ENCODE measurements at places on chromosomes 7 and 10.

DNA sequence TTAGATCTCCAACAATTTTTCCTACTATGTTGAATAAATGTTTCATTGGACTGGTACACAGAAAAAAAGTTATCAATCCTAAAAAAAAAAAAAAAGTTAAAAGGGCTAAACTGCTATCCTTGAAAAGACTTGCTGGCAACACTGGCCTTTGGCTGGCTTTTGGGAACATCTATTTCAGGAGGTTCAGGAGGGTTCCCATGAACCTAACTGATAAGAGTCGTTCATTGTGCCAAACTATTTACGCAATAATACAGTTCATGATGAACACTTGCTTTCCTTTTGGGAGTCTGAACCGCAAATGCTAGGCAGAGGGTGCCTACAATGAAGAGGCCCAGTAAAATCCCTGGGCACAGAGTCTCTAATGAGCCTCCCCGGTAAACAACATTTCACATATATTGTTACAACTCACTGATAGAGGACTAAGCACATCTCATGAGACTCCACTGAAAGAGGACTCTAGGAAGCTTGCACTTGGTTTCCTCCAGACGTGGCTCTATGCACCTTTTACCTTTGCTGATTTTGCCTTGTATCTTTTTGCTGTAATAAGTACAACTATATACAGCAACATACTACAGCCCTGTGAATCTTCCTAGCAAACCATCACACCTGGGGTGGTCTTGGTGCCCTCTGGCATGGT, 45.0 kb downstream of the ZFAND4 start:
- ATAC-seq = no peak

DNA sequence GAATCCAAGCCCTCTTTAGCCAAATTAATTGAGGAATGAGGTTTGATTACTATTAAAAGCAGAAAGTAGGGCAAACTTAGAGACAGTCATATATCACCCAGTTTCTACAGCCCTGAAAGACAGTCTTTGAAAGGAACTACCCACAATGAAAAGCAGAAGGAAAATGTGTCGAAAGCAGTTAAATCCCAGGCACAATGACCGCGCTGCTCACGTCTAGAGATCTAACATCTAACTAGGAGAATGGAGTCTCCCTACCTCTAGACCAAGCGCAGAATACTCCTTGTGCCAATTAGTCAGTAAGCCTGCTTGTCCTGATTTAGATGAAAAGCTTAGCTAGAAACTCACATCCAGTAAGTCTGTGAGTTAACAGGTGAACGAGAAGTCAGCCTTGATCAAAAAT, 350.0 kb downstream of the FGFR2 start:
- no peak for ATAC-seq

DNA sequence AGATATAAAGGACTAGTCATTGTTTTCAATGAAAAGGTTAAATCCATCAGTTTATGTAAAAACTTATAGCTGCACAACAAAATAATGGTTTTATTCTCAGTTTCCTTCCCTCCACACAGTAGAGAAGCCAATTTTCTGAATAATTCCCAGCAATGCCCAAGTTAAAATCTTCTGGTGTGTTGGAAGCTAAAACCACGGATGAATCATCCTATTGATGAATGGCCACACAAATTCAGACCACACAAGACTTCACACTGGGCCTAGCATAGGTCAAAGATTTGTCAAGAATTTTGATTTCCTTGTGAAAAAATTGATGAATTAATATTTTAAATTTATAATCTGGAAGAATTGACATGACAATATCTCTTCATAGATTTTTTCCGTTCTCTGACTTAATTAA, 617.6 kb downstream of the INHBA start:
- ATAC-seq = no peak

DNA sequence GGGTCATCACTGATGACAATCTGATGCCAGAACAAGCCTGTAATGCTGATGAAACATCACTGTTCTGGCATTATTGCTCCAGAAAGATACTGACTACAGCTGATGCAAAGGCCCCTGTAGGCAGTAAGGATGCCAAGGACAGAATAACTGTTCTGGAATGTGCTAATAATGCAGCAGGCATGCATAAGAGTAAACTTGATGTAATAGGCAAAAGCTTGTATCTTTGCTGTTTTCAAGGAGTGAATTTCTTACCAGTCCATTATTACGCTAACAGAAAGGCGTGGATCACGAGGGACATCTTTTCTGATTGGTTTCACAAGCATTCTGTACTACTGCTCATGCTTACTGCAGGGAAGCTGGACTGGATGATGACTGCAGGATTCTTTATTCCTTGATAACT, 18.7 kb downstream of the LCOR start:
- ATAC-seq = no peak

DNA sequence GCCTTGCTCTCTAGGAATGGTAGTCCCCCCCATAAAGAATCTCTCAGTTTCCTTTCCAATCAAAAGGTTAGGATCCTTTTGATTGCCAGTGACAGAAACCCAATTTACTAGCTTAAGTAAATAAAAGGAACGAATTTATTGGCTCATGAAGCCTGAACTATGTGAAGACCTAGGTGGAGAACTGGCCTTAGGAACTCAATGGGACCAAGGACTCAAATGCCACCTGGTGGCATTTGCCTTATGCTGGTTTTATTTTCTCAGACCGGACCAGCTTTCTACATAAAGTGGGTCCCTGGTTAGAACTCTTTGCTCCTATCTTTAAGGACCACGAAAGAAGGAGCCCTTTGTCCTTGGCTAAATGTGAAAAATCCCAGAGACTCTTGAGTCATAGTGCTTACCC, 25.4 kb downstream of the CFTR start:
- no peak for ATAC-seq

DNA sequence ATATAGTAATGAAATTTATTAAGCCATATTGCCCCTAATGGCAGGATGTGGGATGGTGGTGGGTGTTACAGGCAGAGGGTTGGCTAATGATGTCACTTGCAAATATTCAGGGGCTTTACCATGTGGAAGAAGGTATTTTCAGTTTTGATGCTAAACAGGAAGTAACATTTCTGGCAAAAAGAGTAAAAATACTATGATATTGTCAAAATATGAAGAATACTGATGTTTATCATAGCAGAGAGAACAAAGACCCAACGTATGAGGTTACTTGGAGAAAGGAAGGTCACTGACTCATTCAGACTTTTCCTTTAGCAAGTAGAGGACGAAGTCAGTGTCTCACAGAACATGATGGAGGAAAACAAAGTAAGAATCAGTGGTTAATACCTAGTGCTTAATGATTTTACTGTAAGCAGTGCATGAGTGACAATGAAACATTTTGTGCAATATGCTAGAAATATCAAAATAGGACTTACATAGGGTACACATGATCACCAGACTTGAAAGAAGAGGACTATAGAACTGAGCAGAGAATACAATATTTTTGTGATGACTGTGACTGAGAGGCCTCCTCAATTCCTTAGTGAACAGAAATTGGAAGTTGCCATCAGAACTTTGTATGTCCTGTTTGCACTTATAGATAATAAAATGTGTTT, 89.7 kb upstream of the STEAP4 start:
- ATAC-seq = no peak

GRCh38 chr10:114427124-114427852, 23.0 kb upstream of the AFAP1L2 start:
- ATAC-seq = peak; percentile 88

GRCh38 chr10:70784471-70784870, 706 bp downstream of the TBATA start:
- no peak for ATAC-seq

DNA sequence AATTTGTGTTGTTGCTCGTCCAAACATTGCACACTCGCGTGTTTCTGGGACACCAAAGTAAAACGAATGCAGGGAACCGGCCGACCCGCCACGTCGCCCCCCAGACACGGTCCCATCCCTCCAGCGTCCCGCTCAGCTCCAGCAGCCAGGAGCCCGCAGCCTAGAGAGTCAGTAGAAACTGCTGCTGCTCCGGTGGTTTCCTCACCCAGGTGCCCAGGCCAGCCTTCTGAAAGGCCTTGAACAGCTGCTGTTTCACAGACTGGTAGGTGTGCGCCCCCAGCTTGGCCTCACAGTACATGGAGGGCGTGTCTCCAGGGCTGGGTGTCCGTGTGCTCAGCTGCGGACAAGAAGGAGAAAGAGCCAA, 126.8 kb downstream of the WDR37 start:
- ATAC-seq = no peak

DNA sequence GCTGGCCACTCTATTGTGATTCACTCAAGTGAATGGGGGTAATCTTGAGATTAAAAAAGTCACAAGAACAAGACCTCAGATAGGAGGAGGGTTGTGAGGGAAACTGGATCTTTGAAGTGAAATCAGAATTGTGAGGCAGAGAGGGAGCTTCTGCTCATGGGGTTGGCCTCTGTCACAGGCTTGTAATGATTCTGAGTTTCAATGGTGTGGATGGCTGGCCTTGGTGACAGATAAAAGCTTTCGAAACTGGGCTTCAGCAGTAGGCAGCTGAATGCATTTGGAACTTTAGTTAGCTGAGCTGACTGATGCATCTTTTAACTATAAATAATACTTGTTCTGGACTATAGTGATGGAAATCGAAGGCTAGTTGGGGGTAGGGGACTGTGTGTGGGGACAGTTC, 12.2 kb downstream of the TAS2R60 start:
- ATAC-seq = no peak

- ATAC-seq = no peak
These were observed 27.3 kb upstream of the MACC1 start for GRCh38 chr7:20244334-20245120.

DNA sequence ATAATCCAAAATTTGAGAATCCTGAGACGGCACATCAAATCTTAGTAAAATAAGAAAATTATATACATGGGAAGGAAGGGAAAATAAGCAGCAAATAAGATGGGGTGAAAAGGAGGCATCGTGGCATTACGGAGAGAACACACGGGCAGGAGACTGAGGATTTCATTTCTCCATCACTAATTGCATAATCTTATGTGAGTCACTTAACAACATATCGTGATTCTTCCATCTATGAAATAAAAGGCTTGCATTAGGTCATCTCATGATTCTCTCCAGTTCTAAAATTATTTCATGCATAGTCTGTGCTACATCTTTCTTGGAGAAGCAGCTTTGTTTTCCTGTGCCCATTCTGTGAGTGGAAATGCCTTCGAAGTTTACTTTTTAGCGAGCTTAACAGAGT, 288.7 kb downstream of the LRMDA start:
- ATAC-seq = peak; percentile 50

GRCh38 chr10:59891936-59892335, 14.4 kb downstream of the CCDC6 start:
- ATAC-seq = no peak

DNA sequence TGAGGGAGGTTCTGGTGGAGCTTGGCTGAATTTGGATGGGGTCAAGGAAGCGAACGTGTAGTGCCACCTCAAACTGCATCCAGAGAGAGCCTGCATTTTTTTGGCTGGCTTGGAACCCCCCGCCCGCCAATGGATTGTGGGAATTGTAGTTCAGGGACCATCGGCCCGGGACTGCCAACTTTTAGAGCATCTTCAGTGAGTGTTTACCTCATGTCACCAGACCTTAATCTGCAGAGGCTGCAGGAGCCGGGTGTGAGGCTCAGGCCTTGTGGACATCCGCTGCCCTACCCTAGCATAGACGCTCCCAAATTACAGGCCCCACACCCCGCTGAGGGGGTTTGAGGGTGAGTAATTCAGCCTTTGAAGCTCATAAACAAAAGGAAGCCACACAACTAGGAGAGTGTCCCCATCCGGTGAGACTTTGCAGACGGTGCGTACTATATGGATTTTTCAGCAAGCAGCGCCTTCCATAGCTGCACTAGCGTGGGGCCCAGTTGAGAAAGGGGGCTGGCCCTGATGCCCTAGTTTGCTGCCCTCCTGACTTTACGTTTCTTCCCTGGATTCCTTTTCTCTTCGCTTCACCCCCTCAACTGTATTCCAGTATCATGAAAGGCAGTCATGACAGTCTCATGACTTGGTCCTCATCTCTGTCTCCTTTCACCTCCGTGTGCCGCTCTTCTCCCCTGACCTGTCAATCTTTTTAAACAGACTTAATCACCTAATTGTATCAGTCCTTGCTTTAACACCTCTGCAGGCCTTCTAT, 717 bp downstream of the CNPY4 start:
- ATAC-seq = peak; percentile 28

GRCh38 chr10:24256619-24257107, 47.7 kb downstream of the KIAA1217 start:
- ATAC-seq = no peak

- no peak for ATAC-seq
These were observed 25.5 kb upstream of the MPP7 start for GRCh38 chr10:28328346-28328745.

DNA sequence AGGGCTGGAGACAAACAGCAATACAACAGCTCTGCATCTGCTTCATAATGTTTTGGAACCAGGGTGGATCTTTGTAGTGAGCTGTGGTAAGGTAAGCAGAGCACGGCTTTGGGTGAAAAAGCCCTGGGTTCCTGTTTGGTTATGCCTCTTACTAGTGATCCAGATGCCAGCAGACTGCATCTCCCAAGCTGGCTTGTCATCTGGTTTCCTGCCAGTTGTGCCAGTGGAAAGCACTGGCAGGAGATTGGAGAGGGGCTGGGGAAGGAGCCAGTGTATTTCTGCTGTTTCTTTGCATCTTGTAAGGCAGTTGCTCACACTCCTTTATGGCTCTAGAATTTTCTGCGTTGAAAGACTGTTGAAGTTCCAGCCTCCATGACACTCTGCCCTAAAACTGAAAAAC, 137.6 kb downstream of the TSPAN12 start:
- ATAC-seq = no peak

DNA sequence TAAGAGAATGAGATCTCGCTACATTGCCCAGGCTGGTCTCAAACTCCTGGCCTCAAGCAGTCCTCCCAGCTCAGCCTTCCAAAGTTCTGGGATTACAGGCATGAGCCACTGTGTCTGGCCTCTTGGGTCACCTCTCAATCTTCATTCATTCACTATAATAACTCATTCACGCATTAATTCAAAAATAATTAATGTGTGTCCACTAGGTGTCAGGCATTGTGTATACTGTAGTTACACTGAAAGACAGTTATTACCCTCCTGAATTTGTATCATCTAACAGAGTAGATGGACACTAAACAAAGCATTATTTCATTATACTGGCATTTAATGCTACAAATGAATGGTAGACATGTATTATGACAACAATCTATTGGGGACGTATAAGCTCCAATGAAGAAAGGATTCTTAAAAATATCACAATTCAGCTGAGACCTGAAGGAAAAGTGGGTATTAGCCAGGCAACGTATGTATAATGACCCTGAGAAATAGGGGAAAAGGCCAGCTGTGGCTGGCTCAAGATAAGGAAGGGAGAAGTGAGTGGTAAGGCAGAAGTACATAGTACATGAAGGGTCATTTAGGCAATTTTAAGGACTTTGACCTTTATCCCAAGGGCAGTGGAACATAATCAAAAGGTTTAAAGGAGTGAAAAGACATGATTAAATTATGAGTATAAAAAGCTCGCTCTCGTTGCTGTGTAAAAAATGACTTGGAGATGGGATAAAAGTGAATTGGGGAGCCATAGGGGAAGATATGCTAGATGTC, 150.7 kb downstream of the BTAF1 start:
- ATAC-seq = peak; percentile 33

DNA sequence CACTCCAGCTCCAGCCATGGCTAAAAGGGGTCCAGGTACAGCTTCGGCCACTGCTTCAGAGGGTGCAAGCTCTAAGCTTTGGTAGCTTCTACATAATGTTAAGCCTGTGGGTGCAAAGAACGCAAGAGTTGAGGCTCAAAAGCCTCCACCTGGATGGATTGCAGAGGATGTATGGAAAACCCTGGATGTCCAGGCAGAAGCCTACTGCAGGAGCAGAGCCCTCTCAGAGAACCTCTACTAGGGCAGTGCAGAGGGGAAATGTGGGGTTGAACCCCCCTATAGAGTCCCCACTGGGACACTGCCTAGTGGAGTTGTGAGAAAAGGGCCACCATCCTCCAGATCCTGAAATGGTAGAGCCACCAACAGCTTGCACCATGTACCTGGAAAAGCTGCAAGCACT, 10.7 kb upstream of the RNF32 start:
- no peak for ATAC-seq

- ATAC-seq = no peak
These were observed 42.7 kb downstream of the SNX10 start for GRCh38 chr7:26334166-26334859.

Data from motor neuron (in vitro differentiated cells).